Stimulated activated CD4-positive, alpha-beta T cell treated with anti-CD3 and anti-CD28 coated beads, Interleukin-15, amount 100 ng/mL, for 1 hour (primary cell): ENCODE measurements at places on chromosomes 12 and 14.

DNA sequence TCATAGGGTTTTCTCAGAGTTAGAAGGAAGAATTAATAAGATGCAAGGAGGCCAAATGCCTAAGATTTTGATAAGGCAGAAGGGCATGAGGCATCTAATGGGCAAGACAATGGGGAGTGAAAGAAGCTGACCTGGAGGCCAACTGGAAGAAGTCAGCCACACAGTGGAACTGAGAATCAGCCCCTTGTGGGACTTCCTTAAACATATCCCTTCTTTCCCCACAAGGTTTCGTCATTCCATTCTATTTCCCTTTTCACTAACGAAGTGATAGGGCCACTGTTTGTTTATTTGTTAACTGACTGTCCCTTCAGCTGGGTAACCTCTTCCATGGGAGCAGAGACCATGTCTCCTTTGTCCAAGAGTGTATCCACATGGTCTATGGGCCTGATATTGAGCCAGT lies 86.2 kb downstream of the HELB start:
- DNase-seq: no peak

GRCh38 chr12:75509621-75510020 lies 1.8 kb downstream of the KRR1 start:
- no peak for DNase-seq

DNA sequence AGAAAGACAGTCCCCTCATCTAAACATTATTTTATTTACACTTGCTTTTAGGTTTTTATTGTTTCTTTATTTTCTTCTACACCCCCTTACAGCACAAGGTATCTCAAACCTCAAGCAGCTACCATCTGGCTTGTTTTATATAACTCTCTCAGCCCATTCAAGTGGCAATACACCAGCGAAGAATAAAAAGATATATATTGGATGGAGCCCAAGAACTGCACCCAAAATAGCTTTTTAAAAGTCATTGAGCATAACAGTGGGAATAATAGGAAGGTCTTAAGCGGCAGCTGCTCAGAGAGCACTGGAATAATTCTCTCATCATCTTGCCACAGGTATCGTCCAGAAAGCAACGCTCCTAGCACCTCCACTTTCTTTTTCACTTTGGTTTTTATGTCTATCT lies 322.5 kb downstream of the SYT1 start:
- DNase-seq: no peak

GRCh38 chr12:104784592-104784991 lies 173.5 kb downstream of the SLC41A2 start:
- no peak for DNase-seq

DNA sequence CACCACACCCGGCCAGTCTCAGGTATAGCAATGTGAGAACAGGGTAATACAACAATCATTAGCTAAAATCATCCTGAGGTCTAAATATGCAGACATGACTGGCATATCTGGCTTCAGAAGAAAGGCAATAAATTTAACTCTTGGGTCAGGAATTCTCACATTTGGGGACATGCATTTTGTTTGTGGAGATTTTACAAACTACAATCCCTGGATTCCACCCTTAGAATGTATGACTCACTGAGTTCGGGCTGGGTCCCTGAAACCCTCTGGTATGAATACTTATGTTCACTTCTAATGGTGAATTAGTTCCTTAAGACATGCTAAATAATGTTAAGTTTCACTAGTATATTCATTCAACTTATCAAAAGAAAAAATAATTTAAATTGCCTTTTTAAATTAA lies 98.9 kb upstream of the HMGA2 start:
- DNase-seq: no peak
